Amniotic stem cell (primary cell): ENCODE measurements at places on chromosomes 2 and 18.

- no peak for DNase-seq
Measured at GRCh38 chr2:42736598-42737322, 27.2 kb downstream of the OXER1 start.

- no peak for DNase-seq
Measured at GRCh38 chr2:238339814-238340213, 19.5 kb downstream of the TRAF3IP1 start.

- DNase-seq, result no peak
Measured at GRCh38 chr2:53188851-53189510, 578.6 kb upstream of the CHAC2 start.

DNA sequence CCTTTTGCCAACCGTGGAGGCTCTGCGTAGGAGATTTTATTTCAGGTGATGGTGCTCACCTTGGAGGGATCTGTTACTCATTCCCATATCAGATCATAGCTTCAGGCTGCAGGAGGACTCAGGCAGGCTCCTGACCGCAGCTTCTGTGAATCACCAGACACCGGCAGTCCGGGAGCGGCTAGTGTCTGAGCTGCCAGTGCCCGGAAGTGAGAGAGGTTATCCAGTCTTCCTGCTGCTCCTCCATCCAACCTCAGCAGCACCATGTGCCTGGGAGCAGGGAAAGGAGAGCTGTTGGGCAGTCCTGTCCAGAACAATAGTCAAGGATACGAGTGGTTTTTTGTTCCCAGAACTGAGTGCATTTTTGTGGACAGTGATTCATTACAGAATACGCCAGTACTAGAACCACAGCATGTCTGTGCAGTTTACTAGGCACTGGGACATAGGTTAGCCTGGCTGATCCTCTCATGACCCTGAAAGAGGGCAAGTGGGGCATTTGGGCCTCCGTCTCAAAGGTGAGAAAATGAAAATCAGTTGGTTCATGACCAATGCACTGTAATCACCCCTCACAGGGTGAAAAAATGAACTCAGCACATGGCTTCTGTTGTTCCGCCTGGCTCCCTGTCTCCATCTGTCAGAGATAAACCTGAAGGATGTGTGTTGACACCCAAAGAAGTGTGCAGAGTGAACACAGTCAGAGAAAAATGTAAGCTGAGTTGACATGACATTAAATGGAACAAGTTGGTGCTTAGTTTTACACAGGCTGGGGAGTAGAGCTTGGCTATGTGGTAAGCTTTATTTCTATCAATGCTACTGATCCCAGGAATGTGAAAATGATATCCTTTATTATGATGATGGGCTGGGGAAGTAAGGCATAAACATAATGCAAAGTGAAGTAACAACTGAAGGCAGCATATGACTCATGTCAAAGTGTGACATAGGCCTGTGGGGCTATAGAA is 12.2 kb downstream of the FHOD3 start:
- peak; percentile 92 for DNase-seq

GRCh38 chr2:49131801-49132200 is 22.5 kb downstream of the FSHR start:
- no peak for DNase-seq

- DNase-seq, result no peak
Measured at GRCh38 chr2:230335864-230336506, 9.0 kb downstream of the SP140L start.

GRCh38 chr2:24315669-24316068 is 44.7 kb downstream of the ITSN2 start:
- DNase-seq, result no peak

DNA sequence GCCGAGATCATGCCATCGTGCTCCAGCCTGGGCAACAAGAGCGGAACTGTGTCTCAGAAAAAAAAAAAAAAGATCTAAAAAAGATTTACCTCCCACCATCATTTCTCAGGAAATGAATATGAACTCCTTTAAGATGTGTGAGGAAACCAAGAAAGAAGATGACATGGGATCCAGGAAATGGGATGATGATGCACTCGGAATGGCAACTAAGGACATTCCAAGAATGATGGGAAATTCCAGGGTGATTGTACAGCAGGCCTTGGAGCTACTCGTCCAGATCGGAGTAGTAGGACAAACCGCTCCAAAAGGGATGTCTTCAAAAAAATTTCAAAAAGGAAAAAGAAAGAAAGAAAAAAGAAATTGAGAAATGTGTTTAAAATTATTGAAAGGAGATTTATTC is 84.9 kb upstream of the PMAIP1 start:
- DNase-seq, result peak; percentile 49

DNA sequence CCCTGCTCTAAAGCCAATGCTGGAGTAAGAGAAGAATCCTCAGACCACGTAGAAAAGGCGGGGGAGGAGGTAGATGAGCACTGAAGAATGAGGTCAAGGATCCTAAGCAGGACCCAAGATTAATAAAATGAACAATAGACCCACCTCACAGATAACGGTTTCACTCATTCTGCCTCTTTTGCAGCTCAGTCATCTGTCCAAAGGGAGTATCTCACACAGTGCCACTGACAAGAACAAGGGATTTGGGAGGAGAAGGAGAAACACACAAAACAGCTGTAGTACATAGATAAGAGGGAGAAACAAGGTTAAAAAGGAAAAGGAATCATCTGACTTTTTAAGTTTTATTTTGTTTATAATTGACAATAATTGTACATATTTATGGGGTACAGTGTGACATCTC is 30.9 kb upstream of the SULT1C4 start:
- no peak for DNase-seq

GRCh38 chr2:132949108-132949507 is 279.1 kb upstream of the LYPD1 start:
- DNase-seq, result no peak

GRCh38 chr2:33134086-33134771 is 187.5 kb downstream of the LTBP1 start:
- DNase-seq, result peak; percentile 88

- no peak for DNase-seq
Measured at GRCh38 chr2:162126111-162126519, 25.9 kb downstream of the GCG start.

- no peak for DNase-seq
Measured at GRCh38 chr18:79517341-79517740, 121.6 kb downstream of the NFATC1 start.

DNA sequence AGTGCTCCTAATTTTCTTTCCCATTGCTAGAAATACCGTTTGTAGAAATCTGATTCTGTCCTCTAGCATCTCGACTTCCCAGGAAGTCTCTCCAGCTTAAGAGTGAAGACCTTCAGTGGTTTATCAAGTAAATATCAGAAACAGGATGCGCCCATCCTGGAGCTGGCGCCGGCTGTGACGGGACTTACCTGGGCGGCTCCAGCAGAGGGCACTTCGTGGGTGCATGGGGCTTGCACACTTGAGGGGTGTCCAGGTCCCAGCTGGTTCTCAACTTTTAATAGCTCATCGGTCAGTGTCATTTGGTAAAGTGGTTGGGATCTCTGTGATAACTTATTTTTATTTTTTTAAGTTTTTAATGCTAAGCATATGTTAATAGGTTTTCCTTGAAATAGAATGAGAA is 167.0 kb upstream of the TPO start:
- DNase-seq, result no peak

GRCh38 chr18:25726298-25726697 is 364.1 kb downstream of the SS18 start:
- DNase-seq, result no peak
